ENCODE measurements at places on chromosomes 11 and 22.

DNA sequence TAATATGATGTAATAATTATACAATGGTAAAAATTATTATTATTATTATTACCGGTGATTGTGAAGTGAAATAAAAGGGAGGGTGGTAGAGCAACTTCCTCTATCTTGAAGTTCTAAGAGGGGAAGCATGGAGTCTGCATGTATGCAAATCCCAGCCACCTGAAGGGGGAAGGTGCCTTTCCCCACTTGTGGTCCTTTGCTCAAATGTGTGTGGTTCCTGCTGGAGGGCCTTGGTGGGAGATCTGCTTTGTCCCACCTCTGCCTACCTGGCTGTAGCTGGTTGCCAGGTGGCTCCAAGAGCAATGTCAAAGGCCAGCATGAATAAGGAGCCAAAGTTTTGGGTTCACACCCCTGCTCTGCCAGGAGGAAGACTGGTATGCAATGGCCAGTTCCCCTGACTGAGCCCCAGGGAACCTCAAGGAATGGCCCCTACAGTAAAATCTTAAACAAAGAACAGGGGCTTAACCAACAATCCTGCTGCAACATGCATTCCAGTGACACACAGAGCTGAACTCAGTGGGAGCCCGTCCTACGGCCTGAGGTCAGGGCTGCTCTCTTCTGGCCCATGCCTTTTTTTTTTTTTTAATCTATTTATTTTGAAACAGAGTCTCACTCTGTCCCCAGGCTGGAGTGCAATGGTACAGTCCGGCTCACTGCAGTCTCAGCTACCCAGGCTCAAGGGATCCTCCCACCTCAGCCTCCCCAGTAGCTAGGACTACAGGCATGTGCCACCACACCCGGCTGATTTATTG, 8.5 kb downstream of the TMEM132A start:
- DNase-seq: no peak

DNA sequence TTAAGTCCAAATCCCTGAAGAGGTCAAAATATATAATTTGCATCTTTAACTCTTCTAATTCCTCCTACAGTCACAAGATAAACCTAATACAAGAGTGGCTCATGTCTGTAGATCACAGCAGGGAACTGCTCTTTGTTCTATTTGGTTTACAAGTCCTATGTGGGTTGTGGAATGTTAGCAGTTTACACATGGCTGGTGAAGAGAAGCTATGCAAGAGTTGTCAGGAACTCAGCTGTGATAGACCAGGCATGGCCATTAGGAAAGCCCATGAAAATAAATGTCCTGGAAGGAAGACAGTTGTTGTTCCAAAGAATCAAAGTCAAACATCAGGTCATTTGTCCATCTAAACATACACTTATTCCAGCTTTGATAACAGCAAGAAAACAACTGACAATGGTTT, 312.4 kb upstream of the PITPNB start:
- DNase-seq: no peak

GRCh38 chr11:108135845-108136544, 14.6 kb downstream of the ACAT1 start:
- DNase-seq: no peak

- no peak for DNase-seq
Measured at GRCh38 chr11:126968915-126969314, 31.7 kb downstream of the KIRREL3 start.

- no peak for DNase-seq
Measured at GRCh38 chr11:9250139-9250582, 15.0 kb downstream of the DENND5A start.

DNA sequence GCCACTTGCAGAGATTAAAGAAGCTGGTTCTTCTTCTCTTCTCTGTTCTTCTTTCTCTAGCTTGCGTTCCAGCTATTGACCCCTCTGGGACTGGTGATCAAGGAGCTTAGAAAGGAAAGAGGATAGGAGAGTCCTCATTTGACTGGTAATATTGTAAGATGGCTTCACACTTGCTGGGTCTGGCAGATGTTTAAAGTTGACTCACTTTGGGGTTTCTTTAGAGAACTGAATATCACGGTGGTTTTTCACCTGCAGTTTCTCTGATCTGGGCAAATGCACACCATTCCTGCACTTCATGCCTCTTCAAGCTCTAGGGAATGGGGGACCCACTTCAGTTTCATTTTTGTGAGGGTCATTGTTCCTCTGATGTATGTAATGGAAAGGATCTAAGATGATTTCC, 41.8 kb upstream of the DEUP1 start:
- DNase-seq: no peak

DNA sequence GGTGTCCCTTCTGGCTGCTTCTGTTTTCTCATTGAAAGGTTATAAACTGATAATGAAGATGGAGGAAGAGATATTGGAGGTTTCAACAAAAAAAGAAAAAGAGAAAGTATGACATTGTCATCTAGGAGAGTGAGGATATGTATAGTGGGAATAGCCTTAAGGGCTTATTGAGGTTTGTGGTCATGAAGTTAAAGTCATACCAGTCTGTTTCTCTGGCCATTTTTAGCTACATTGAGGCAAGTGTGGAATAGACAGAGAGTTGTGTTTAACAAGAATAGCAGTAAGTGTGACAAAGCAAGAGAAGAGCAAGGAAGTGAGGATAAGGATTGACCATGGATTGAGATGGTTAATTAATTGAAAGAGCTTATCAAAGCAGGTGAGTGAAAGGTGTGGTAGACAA, 110.4 kb downstream of the ELP4 start:
- no peak for DNase-seq

DNA sequence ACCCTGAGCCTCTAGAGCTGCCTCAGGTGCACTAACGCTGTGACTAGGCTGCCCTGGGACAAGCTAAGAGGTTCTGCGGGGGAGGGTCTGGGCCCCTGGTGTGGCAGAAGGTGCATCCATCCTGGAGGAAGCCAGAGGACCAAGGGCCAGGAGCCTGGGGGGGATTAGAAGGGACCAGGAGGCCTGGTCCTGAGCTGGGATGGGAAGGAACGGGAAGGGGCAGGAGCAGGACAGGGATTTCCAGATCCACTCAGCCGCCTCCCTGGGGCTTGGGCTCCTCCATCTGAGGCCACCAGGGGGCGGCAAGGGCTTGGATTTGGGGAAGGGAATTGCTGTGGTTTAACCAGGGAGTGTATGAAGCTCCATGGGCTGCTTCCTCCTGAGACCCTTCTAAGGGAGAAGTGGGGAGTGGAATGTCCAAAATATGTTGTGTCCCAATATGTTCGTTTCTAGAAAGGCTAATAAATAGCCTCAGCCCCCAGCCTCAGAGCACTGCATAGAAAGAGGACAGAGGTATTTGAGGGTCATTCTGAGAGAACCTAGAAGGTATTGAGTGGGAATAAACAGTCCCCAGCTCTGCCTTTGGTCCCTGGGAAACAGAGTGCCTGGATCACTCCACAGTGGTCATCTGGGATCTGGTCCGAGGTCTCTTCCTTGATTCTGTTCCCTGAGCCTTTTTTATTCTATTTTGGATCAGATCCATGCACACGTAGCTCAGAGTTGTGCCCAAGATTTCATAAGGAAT, 17.4 kb upstream of the PRAME start:
- DNase-seq: no peak

DNA sequence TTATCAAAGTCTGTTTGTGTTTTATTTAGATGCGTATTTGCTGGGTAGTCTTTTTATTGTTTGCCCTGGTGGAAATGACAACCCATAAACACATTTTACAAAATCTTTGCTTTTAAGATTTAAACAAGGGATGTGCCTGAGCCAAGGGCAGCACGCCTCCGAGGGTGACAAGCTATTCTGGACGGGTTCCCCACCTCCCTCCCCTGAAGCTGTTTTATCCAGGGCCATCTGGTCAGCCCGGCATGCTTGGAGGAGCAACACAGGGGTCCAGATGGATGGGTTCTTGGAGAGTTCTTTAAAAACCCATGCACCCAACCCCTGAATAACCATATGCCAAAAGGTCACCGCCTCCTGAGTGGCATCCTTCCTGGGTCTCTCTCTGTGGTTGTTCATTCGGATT, 408.9 kb downstream of the OPCML start:
- no peak for DNase-seq

- no peak for DNase-seq
Measured at GRCh38 chr22:36360011-36360410, 27.8 kb downstream of the MYH9 start.

GRCh38 chr11:75035911-75036565, 47.3 kb downstream of the NEU3 start:
- DNase-seq: no peak

DNA sequence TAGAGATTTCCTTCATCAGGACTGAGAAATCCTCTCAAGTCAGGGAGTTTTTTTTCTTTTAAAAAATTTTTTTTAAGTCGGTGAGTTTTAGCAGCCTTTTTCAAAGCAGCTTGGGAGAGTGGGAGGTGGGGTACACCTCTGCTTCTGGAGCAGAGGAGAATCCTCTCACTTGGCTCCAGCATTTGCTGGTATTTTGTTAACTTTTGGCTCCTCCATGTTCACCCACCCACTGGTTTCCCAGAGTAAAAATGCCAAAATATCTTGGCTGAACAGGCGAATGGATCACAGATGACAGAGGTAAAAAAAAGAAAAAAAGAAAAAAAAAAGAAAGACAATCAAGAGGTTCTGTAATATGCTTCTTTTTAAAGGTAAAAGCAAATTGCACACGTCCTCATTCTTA, 68.0 kb downstream of the GAB2 start:
- no peak for DNase-seq

GRCh38 chr11:96299155-96299888, 43.7 kb downstream of the MAML2 start:
- DNase-seq: no peak

DNA sequence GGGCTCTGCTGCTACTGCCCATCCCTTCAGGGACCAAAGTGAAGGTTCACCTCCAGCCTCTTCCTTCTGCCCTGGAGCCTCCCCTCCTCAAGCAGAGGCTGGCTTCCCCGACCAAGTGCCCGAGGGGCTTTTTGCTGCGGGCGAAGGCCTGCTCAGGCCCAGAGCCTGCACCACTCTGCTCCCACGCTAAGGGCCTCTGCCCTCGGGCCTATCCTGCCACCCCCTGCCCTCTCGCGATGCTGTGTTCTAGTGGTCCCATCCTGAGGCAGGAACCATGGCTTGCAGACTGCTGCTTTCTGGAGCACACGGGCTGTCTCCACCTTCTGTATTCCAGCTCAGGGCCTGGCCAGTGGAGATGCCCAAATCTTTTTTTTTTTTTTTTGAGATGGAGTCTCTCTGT, 8.9 kb upstream of the TNFRSF13C start:
- DNase-seq: no peak

DNA sequence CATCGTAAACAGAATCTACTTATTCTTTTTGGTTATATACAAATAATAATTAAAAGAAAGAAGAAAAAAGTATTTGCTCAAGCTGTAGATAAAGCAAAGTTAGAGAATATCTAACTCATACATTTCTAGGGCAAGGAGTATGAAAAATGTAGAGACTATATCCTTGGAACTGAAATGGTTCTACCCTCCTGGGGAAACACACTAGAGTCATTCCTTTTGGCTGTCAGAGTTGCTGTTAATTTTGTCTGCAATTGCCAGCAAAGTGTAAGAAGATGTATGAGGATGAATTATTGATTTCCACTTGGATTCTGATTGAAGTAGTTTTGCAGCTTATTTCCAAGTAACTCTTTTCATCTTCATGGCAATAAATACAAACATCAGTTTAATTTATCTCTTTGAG, 69.1 kb downstream of the SLC17A6 start:
- DNase-seq: no peak

DNA sequence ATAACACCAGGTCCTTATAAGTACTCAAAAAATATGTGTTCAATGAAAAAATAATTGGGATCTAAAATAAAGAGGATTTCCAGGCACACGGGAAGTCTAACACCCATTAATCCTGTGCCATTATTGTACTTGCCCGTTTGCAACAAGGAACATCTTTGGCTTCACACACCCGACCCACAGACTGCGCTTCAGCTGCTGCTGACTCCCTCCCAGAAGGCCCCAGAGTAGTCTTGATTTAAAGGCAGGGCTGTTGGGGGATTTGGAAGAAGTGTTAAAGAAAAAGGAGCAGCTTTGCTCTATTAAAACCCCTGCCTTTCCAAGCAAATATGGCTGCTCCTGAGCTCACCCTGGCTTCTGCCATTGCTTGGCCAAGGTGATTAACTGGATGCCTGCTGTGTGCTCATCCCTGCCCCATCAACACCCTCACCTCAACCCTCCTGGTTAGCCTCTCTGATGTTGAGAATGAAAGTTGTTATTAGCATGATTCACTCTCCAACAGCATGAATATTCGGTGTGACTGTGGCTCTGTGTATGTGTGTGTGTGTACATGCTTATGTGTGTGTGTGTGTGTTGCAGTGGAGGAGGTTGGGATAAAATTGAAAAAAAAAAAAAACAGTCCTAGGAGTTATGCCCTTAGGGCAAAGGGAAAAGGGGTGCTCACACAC, 76.1 kb downstream of the KIRREL3 start:
- no peak for DNase-seq

DNA sequence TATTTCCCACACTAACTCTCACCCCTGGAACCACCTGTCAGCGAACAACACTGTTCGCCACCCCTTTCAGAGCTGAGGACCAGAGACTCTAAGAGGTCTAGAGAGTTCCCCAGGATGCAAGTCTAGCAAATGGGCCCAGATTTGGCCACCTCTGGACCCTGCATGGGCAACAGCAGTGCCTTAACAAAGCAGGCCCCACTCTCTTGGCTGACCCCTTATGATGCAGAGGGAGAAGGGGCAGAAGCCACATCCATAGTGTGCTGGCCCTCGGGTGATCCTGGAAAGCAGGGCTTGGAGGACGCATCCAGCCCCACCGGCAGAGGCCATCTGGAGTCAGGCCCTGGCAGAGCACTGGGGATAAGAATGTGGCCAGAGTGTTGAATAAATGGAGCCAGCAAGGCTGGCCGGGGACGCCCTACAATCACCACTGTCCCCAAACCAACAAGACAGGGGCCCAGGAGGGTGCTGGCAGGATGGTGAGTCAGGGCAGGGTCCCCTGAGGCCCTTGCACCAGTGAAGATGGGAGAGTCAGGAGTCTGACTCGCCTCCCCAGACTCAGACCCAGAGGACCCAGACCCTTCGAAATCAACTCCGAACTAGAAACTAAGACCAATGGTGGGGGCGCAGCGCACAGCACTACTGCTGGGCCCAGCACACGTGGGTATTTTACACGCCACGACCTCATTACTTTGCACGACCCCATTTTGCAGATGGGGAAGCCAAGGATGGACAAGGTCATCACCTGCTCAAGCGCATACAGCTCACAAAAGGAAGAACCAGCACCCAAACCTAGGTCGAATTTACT, 6.5 kb downstream of the CSNK1E start:
- no peak for DNase-seq

DNA sequence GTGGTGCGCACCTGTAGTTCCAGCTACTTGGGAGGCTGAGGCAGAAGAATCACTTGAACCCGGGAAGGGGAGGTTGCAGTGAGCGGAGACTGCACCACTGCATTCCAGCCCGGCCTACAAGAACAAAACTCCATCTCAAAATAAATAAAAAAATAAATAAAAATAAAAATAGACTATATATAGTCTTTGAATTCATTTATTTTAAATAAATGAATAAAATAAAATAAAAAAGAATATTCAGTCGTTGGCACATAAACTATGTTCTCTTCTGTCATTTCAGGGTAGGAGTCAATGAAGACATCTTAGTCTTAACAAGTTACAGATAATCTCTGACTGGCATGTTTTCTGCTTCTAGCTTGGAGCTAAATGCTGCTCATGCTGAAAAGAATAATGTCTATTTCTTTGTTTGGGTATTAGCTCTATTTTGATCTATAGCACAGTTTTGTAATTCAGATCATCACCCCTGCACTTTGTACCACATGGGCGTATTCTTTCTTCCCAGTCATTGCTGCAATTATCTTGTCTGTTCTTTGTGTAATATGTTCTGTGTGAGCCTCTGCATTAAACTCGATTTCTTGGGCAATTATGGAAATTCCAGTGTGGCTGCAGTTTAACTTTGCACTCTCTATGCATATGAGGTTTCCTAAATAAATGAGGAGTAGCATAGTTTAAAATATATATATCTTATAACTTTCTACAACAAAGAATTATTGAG, 1.4 kb upstream of the MS4A14 start:
- DNase-seq: no peak

- DNase-seq: no peak
Measured at GRCh38 chr22:19253143-19253542, 38.4 kb downstream of the CLTCL1 start.

All from stimulated activated CD4-positive, alpha-beta T cell treated with anti-CD3 and anti-CD28 coated beads, TNF-alpha, amount 100 ng/mL, for 4 hours (primary cell).